Fibroblast of skin of left quadriceps (primary cell): ENCODE measurements at places on chromosomes 3 and 15.

DNA sequence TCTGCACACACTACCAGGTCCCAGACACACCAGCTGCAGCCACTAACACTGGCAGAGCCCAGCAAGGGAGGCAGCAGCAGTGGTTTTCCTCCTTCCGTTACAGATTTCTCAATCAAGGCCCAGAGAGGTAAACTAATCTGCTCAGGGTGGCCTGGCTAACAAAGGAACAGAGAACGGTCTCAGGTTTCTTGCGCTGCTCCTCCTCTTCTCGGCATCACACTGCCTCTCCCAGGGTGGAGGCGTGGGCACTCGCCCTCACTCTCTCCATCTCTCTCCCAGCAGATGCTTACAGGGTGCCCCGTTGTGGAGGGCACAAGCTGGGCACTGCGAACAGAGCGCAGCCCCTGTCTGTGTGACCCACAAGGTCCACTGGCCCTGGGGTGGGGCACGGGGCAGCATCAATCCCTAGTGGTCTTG lies 228.7 kb downstream of the VPS13C start:
- DNase-seq, result no peak

- DNase-seq, result peak; percentile 64
Measured at GRCh38 chr3:76997733-76998132, 42.2 kb upstream of the ROBO2 start.

DNA sequence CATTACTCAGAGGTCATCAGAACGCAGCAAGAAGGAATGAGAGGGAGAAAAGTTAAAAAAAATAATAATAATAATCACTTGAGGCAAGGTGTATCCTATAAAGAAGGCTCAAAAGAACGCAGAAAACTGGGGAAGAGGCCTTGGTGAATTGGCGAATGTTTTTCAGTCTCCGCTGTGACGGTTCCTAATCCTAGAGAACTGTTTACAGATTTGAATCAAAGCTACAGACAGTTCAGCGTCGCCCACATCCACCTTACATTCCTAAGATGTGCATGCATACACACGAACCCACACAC lies 634 bp downstream of the ZMAT3 start:
- no peak for DNase-seq

GRCh38 chr15:56428821-56429458 lies 36.0 kb downstream of the MNS1 start:
- peak; percentile 5 for DNase-seq

DNA sequence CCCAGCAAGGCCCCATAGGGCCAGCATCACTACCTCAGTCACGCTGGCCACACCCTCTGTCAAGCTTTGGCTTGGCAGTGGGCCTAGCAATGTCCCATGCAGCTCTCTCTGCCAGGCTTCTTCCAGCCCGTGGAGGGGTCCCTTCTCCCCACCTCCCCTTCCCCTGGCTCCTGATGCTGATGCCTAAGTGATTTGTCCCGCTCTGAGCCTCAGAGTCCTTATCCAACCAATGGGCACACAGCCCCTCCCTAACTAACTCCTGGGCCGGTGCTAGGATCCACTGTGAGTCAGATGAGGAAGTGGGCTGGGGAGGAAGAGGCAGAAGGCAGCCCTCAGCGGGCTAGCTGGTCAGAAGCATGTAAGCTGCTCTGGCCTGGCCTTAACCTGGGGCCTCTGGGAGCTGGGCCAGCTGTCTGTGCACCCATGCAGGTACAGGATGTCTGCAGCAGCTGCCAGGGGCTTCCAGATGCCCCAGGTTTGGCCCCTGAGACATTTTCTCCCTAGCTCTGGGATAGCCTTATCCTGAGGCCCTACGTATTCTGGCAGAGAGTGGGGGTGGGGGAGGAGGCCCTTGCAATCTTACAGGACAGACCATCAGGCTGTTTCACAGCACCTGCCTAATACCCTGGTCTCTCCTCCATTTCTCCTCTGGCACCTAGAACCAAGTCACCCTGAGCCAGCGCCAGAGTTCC lies 740 bp upstream of the ZBTB47 start:
- DNase-seq, result peak; percentile 26

GRCh38 chr3:187922704-187923416 lies 177.6 kb upstream of the BCL6 start:
- DNase-seq, result no peak

DNA sequence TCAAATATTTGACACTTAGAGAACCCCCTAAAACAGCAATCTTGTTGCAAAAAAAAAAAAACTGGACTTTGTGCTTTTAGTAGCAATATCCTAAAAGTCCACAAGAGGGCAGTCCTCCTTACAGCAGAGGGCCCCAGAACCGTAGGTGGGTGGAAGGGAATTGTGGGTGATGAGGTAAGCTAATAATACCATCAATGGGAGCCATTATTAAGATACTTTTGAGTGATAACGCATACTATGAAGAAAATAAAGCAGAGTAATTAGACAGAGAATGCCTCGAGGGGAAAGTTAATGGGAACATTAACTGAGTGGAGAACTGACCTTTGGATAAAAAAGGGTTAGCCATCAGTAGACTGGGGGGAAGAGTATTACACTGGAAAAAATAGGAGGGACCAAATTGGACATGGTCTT lies 229.9 kb downstream of the THRB start:
- no peak for DNase-seq

GRCh38 chr15:89630974-89631901 lies 24.0 kb downstream of the KIF7 start:
- no peak for DNase-seq

GRCh38 chr3:69226071-69226470 lies 103.7 kb upstream of the LMOD3 start:
- DNase-seq, result no peak

GRCh38 chr15:29093696-29094343 lies 175.8 kb downstream of the NSMCE3 start:
- no peak for DNase-seq

DNA sequence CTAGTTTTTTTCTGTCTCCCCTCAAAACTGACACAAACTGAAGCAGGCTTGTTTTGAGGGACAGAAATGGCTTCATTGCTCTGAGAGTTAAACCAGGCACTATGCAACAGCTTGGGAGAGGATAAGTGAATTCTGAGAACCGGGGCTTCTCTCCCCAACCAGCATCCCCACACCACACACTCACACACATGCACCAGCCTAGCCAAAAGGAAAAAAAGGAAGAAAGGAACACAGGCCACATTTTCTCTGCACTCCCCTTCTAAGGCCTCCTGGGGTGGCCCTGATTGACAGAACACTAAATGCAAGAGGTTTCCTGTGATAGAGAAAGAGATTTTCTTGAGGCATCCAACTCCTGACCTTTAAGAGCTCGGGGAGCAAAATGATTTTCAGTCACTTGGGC lies 177.5 kb downstream of the TLE3 start:
- no peak for DNase-seq

DNA sequence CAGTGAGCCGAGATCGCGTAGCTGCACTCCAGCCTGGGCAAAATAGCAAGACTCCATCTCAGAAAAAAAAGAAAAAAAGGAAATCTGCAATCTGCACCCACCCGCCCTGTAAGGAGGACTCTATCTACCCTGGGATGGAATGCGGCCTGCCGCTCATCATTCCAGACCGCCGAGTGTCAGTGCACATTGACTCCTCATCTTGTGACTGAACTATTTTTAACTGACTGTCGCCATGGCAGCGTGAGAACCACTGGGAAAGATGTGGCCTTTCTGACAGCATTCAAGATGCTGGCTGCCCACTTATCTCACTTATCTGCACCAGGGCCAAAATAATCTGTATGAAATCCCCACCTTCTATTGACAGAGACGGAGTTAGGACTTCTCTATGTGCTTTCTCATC lies 38.8 kb upstream of the ANKRD34C start:
- DNase-seq, result no peak

DNA sequence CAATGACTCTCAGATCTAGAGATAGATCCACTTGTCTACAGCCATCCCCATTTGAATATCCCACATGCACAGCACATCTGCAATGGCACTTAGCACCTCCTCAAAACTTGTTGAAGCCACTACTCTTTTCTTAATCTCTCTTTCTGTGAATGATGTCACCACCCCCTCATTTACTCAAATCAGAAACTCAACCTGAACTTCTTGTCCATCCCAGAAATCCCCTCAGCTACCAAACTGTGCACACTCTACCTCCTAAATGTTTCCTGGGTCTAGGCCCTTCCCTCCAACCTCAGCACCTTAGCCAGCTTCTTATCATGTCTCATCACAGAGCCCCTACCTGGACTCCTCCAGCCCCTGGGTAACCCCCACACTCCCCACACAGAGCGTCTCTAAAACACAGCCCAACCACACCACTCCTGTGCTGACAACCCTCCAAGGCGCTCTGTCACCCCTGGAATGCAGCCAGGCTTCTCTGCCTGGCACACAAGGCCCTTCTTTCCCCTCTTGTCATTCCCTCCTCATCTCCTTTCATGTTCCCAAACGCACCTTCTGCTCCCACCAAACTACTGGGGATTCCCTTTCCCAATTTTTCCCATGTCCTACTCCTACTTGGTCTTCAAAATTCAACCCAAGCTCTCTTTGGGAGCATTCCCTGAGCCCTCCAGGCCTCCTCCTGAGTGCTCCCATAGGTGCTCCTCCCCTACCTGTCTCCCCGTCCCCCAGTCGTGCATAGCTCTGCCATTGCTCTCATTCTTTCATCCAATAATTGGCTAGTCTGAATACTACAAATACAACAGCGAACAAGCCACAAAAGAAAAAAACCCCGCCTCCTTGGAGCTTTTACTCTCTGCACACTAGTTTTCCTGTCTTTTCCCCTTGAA lies 39.8 kb upstream of the ZBTB38 start:
- no peak for DNase-seq

- DNase-seq, result no peak
Measured at GRCh38 chr3:42129014-42129953, 38.1 kb downstream of the TRAK1 start.

- no peak for DNase-seq
Measured at GRCh38 chr3:87997298-87997697, 61.5 kb downstream of the CGGBP1 start.

GRCh38 chr3:52450489-52451236 lies 3.2 kb downstream of the TNNC1 start:
- DNase-seq, result no peak

- no peak for DNase-seq
Measured at GRCh38 chr3:177195242-177195991, 1.9 kb downstream of the TBL1XR1 start.

DNA sequence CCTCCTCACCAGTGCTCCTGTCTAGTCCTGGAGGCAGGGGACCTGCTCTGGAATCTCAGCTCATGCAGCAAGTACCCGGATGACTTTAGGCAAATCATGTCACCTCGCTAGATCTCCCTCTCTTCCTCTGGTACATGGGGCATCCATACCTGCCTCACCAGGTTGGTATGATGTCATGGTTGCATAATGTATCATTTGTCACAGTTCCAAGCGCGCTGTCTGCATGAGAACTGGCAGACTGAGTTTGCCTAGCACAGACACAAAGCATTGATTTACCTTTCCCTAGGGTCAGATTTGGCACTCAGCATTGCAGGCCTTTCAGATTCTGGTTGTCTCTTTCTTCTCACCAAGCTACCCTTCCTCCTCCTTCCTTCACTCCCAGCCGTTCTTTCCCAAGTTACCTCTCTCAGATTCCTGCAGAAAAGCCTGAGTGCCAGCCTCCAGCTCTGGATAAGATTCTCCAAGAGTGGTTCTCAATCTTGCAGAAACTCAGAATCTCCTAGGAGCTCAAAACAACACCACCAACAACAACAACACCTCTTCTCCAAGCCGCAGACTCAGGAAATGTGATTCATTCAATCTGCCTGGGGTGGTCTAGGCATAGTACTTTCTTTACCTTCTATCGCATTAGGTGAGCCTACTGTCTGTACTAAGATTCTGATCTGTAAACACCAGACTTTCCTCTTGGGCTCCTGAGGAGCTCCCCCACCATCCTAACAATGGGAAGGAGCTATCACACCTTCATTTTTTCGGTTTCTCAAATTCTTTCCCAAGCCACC lies 29.5 kb downstream of the FAM43A start:
- no peak for DNase-seq

DNA sequence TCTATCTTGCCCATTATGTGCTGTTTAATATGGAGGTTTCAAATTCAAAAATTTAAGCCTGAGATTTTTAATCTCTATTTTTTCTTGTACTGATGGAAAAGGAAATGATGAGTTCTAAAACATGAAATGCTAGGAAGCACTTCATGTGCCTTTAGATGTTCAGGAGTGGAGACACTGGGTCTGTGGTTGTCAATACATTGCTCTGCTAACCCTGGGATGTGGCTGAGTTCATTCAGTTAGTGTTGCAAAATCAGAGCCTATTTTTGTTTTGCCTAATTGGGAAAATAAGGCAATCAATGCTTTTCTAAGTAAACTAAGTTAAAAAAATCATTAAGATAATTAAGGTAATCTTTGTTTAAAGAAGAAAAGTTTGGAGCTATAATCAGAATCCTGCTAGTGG lies 83.1 kb downstream of the DIPK2A start:
- no peak for DNase-seq

- no peak for DNase-seq
Measured at GRCh38 chr3:183697123-183697609, 431 bp upstream of the YEATS2 start.

GRCh38 chr15:77336006-77336405 lies 83.9 kb downstream of the PEAK1 start:
- DNase-seq, result no peak

- no peak for DNase-seq
Measured at GRCh38 chr3:193843474-193844301, 250.7 kb downstream of the OPA1 start.

DNA sequence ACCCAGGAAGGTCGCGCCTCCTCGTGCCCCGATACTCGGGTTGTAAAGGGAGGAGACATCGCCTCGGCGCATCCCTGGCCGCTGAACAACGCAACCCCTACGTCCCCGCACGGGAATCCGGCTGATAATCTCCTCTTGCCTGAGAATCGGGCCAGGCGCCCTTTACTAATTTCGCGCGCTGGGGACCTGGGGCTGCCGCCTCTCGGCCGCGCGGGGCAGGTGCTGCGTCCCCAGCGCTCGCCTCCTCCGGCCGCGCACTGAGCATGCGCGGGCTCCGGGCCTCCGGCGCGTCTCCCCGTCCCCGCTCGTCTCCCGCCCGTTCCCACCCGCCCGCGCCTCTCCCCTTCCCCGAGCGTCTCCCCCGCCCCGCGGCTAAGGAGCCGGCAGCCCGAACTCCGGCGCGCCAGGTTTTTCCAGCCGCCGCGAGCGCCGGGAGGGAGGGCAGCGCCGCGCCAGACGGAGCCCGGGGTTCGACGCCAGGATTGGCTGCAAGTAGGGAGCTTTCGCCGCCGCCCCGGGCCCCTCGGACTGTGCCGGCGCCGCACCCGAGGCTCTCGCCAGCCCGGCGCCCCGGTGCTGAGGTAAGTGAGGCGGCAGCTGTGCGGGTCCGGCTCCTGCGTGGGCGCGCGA lies at the start of gene CNTN4:
TSS of gene CNTN4 (plus strand) at position 469 of the 630 bp plus-strand sequence.
- peak; percentile 18 for DNase-seq

GRCh38 chr3:46080969-46081345 lies 53.7 kb upstream of the XCR1 start:
- DNase-seq, result no peak

DNA sequence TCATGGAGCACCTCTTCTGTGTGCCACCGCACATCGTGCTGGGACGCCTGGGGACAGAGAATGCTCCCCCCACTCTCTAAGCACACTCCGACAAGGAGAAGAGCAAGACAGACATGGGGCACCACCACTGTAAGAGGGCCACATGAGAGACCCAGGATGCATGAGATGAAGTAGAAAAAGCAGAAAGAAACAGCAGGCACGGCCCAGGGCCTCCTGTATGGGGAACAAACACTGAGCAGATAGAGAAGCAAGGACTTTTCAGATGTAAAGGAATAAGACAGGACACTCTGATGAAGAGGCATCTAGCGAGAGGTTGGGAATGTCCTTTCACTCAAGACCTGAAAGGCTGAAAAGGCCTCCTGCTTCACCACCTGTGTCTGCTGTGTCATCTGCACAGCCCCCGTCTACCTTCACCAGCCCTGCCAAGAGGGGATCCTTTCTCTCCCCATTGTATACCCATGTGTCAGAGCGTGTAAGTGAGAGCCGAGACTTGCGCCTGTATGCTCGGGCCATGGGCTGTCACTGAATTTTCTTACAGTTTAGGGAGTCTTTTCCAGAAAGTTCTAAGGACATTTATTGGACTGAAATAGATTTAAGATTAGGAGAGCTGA lies 125.6 kb downstream of the LRRK1 start:
- DNase-seq, result no peak
